Upper lobe of left lung (tissue), 6 donors: ENCODE measurements at places on chromosomes 1 and 21. TPM values are rescaled to one million over a fixed set of nuclear protein-coding genes. Genes with fewer than 3 reads are reported as not detected.

SV2A gene
- 0.72 TPM for total RNA-seq

AIRE gene
- not detected for total RNA-seq

LYSMD1 gene
- total RNA-seq: 16.8 TPM

CENPF gene
- total RNA-seq: 3.5 TPM

PLA2G2C gene
- total RNA-seq: not detected

SAMD11 gene
- total RNA-seq: 1.0 TPM

CD5L gene
- total RNA-seq: 4.6 TPM

CRYBG2 gene
- 3.7 TPM for total RNA-seq

TRIM67 gene
- total RNA-seq: not detected

TRAPPC10 gene
- 46.8 TPM for total RNA-seq

DNAJC6 gene
- 4.2 TPM for total RNA-seq

SHISAL2A gene
- not detected for total RNA-seq

OLFML3 gene
- 59.9 TPM for total RNA-seq

RGS13 gene
- total RNA-seq: 0.44 TPM

IL19 gene
- total RNA-seq: not detected

DNA sequence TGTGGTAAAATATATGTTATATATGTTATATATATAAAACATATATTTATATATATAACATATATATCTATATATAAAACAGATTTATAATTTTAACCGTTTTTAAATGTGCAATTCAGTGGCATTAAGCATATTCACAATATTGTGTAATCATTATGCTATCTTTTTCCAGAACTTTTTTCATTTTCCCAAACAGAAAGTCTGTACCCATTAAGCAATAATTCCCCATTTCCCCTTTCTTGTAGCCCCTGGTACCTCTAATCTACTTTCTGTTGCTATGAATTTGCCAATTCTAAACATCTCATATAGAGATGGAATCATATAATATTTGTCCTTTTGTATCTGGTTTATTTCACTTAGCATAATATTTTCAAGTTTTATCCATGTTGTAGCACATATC is 10.7 kb upstream of the ARHGEF11 start:
- no peak for DNase-seq

- no peak for DNase-seq
These were observed 1048.7 kb downstream of the ADGRL2 start for GRCh38 chr1:82849460-82849859.

DNA sequence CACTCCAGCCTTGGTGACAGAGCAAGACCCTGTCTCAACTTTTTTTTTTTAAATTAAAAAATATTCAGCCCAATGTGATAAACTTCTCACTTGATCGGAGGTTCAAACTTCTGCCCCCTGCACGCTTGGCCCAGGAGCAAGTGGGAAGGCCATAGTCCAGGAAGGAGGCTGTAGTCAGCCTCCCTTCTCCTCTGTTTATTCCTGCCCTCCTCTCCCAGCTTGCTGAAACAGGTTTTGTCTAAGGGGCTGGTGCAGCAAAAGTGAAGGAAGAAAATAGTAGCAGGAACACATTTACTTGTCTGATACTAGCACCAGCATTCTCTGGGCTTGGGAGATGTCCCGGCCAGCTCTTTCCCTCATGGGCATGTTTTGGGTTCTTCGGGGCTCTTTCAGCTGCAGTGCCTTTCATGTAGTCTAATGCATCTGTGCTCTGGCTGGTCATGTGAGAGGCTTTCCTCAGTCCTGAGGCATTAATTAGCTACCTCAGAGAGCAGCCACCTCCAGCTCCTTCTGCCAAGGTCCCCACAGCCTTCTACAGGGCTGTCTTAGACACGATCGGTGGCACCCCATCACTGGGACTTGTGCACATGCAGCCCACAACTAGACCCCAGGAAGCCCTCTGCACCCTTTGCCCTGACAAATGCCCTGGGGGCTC is 12.9 kb downstream of the SLC44A3 start:
- DNase-seq: no peak

DNA sequence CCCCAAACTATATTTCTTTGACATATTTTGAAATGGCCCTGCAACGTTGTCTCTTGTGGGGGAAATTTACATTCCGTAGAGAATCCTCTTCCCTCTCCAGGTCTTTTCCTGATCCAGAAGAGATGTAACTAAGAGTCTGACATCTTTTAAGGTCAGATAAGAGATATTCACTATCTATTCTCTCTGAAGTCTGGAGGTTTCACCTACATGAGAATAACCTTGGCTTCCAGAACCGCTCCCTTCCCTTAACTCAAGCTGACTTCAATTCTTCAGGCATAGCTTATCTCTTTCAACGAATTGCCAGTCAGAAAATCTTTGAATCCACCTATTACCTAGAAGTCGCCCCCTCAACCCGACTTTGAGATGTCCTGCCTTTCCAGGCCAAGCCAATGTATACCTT is 9.9 kb downstream of the FCRLB start:
- DNase-seq: no peak

- DNase-seq: no peak
These were observed 39.0 kb downstream of the AHDC1 start for GRCh38 chr1:27564710-27565649.

DNA sequence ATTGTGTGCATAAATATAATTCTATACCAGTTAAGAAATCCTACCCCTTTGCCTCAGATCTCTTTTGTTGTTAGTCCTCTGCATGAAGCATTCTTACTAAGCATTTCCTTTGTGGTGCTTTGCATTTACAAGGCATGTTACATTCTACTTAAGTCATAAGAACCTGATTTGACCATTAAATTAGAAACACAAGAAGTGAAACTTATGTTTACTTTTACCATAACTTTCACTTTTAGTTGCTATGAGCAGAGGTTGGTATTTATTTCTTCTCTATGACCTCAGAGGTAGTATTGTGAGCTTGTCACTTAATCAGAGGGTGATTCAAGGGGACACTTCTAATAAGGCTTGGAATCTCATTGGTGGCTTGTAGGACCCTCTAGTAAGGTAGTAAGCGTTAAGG is 9.0 kb downstream of the FAM20B start:
- DNase-seq: no peak

- DNase-seq: no peak
These were observed 216.3 kb downstream of the KIF26B start for GRCh38 chr1:245370905-245371581.

- DNase-seq: no peak
These were observed 3.9 kb upstream of the SFN start for GRCh38 chr1:26858891-26859640.

DNA sequence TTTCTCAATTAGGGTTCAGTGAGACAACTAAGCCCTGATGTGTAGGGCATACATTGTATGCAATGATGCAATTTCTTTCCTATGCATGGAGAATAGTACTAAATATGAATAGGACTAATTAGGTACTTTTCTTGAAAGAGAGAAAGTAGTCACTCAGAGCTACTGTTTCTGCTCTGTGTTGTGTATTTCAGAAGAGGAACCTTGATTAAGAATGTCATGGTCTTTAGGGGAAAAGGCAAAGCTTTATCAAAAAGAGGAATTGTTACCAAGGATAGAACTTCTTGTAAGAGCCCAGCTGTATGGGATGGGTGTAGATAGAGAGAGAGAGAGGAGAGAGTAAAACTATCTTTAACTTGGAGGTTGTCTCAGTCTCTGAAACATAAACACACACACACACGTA is 49.1 kb downstream of the HLX start:
- DNase-seq: no peak

DNA sequence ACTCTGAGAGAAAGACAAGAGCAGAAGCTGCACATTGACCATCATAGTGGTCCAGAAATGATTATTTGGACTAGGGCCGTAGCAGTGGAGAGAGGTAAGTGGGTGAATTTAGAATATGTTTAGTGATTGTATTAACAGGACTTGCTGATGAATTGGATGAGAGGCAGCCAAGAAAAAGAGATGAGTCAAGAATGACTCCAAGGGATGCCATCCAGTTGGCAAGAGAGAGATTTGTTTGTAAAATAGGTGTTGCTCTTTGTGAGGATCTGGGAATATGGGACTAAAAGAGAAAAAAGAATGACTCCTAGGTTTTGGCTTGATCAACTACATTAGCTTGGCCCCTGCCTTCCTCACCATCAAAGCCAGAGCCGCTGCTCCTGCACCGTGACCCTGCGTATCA is 54.2 kb upstream of the ARTN start:
- no peak for DNase-seq

DNA sequence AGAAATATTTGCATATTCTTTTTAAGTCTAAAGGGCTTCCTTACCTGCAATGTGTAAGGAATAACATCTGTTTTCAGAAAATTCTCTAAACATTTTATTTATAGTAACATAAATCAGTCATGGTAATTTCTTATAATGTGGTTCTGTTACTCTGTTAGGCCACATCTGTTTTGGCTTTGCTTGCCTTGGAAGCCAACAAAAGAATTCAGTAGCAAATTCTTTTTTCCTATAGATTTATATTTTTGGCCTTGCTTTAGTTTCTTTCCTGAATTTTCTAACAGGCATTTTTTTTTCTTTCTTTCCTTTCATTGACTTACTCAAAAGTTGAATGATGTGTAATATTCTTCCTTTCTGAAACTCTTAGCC is 72.2 kb downstream of the OSBPL9 start:
- no peak for DNase-seq

- DNase-seq: peak; percentile 75
These were observed 10.8 kb downstream of the GPR3 start for GRCh38 chr1:27403065-27403726.

GRCh38 chr1:42618866-42619265 is 39.4 kb upstream of the PPIH start:
- no peak for DNase-seq

DNA sequence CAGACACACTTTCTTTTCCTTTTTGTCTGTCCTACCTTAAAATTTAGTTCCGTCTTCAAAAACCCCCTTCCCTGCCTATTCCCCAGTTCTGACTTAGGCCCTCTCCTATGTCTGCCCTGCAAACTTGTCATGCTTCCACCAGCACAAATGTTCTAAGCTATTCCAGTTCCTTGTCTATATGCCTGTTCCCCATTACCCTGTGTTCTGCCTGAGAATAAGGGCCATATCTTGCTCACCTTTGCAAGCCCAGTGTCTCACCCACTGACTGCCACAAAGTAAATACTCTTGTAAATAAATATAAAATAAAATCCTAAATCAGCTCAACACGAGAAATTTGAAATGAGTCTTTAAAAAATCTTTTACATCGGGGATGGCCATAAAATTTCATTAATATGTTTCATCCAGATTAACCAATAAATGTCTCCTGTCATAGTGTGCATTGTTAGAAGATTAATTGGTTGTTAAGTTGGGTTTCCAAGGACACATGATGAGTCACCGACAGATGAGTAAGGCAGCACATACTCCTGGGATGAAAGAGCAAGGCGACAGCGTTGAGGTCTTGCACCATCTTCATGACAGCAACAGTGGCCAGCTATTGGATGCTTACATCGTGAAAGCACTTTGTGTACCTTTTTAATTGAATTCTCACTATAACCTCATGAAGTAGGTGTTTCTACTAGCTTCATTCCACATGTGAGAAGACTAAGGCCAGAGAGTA is 92.6 kb upstream of the NGF start:
- DNase-seq: no peak

- no peak for DNase-seq
These were observed 23.0 kb downstream of the MTARC1 start for GRCh38 chr1:220809704-220810103.

GRCh38 chr1:197921235-197922069 is 4.3 kb downstream of the LHX9 start:
- DNase-seq: no peak

GRCh38 chr1:115306146-115306545 is 31.9 kb downstream of the NGF start:
- DNase-seq: no peak
